CD4-positive, alpha-beta T cell treated with Interleukin-6 for 4 hours (primary cell): ENCODE measurements at places on chromosomes 16 and 17.
A peak's percentile ranks its signal among the peaks of the same experiment; 100 is the strongest.

DNA sequence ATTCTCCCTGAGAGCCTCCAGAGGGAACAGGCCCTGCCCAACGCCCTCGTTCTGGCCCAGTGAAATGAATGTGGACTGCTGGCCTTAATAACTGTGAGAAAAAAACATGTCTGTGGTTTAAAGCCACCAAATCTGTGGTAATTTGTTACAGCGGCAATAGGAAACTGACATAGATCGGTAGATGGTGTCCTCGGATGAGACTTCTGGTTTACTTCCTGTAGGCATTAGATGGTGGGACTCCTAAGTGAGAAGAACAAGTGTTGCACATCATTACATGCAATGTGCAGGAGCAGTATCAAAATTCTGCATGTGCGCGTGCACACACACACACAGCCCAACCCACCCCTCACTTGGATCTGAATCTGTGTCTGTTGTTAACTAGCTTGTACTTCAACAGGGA is 42.0 kb downstream of the CDK5R1 start:
- DNase-seq, result no peak

DNA sequence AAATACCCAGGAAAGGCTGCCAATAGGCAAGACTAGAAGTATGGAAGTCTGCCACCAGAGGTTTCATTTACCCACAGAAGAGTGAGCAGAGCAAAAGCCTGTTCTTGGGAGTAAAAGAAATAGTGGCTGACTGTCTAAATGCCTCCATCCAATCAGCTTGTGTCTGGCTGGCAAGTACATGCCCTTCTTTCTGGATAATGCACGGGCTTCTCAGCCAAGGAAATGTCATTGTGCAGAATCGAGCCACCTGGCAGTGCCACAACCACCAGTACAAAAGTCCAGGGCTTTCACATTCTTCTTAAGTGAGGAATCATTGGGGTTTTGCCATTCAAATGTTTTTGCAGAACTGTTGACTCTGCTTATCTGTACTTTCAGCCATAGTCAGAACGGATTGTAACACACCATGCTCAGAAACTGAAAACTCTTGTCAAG is 10.1 kb upstream of the ERCC4 start:
- DNase-seq, result no peak

DNA sequence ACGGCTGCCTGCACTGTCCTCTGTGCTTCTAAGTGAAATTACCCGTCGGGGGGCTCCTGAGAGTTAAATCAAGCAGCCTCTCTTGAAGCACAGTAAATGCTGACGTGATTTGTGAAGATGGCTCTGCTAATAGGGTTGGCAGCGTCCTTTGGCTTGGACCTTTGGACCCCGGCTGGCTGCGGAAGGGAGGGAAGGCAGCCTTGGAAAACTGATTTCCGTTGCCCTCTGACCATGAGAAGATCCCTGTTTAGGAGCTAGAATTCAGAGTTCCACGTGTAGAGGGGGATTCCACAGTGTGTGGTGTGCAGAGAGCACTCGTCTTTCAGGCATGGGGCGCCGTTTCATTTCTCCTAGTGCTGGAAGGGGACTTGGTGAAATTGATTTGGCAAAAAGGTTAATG is 640.8 kb downstream of the WWOX start:
- DNase-seq, result no peak

- no peak for DNase-seq
These were observed 77.2 kb downstream of the NT5M start for GRCh38 chr17:17380145-17380925.

DNA sequence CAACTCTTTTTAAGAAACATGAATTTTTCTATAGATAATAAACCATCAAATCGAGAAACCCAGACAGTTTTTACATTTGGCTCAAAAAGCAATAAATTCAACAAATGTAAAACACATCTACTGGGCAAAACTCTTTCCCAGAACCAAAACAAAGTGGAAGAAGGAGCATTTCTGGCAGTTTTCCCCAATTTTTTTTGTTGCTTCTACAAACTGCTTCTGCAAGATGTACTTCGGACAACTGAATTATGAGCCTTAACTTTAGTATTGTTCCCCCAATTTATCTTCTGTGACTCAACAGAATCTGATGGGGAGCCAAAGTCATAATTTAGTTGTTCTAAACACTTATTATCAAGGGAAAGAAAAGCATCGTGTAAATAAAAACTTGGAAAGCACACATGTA is 1047.2 kb downstream of the CDH11 start:
- DNase-seq, result no peak

- DNase-seq, result no peak
These were observed 21.3 kb upstream of the UBE2I start for GRCh38 chr16:1287982-1288670.

DNA sequence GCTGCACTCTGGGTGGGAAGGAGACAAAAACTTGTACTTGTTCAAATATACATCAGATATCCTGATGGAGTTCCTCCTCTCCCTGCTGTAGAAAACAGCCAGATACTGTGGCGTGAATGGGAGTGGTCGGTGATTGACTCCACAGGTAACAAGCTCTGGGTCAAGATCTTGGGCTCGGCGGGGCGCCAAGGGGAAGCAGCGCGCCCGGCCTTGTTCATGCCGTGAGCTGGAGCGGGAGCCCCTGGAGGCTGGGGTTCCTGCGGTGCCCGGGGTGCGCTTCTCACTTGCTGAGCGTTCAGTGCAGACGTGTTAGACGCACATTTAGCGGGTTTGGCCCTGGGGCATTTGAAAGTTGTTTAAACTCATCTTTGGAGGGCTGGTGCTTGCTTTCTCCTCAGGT is 44.4 kb downstream of the BANP start:
- no peak for DNase-seq

- peak; percentile 50 for DNase-seq
These were observed 11.0 kb downstream of the P3H4 start for GRCh38 chr17:41800601-41801373.
